ENCODE measurements at places on chromosomes 6 and 20. TPM values are rescaled to one million over a fixed set of nuclear protein-coding genes. Genes with fewer than 3 reads are reported as not detected.

- ATAC-seq: no peak
Measured at GRCh38 chr20:7930343-7930742, 9.9 kb downstream of the HAO1 start.

DNA sequence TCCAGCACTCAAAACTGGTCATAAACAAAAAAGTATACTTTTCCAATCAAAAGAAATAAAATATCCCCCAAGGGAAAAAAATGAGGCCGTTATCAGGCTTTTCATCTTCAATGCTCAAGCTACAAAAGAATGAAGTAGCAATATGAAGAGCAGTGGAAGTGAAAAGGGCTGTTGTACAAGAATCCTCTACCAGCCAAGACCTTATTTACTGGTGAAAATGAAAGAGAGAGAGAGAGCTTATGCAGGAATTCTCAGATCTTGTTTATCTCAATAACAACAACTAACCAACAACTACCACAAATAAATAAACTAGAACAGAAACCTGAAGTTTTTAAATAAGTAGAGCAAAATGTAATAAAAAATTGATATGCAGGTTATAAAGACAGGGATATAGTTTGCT lies 400.6 kb downstream of the HDGFL1 start:
- ATAC-seq: no peak

- ATAC-seq: peak; percentile 59
Measured at GRCh38 chr6:129776542-129777330, 66.8 kb upstream of the ARHGAP18 start.

DNA sequence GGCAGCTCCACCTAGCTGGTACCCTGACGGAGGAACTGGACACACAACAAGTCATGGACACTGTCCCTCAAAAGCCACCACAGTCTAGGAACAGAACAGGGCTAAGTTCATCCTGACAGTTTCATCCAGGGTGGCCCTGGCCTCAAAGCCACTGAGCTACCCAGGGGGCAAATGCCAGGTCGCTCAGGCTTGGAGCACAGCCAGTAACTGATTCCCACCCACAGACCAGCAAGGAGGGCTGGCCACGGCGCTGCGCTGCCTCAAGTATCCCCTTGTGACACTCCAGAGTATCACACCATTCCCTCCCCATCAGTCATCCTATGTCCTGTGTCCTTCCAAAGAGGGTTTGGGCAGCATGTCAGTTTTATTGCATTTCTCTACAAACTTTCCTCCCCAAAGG lies 72.2 kb downstream of the GINS1 start:
- ATAC-seq: no peak

DNA sequence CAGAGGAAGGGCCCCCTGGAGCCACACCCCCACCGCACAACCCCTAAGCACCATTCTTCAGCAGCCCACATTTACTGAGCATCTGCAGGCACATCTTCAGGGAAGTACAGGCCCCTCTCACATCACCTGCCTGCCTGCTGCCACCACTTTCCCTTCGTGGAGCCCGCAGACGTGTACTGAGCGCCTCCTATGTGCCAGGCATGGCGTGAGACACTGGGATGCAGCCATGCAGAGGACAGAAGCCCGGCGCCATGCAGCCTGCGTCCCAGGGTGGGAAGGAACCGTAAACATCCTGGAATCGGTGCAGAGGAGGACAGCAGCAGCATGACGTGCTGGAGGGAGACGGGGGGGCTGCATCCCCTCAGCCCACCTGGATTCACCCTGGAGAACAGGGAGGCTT lies 78.1 kb downstream of the GRM4 start:
- no peak for ATAC-seq

DNA sequence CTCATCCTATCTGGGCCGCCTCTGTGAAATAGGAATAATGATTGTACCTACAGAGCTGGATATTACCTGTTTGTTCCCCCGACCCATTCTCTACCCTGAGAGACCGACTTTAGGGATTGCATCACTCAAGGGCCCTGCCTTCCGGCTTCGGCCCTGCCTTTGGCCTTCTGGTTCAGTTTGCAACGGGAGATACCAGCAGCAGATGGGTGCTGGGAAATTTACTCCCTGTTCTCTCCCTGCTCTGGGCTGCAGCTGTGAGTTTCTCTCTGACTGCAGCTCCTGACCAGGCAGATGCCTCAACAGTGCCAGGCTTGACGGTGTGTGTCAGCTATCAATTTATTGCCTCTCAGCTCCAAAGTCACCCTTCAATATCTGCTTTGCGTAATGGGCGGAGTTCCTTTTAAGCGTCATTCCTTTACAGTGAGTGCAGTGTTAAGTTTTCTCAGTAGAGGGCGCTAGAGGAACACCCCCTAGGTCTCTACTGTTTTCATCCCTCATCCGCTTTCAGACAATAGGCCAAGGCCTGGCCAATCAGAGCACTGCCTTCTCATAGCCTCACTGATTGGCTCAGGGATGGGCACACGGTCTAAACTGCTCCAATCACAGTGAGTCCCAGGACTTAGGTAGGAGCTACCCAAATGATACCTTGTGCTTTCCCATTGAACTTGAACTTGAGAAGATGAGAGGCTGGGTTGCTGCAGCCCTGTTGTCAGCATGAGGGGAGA lies 30.0 kb downstream of the KCNG1 start:
- ATAC-seq: peak; percentile 99

Gene IPCEF1
- total RNA-seq: 15.6 TPM

DNA sequence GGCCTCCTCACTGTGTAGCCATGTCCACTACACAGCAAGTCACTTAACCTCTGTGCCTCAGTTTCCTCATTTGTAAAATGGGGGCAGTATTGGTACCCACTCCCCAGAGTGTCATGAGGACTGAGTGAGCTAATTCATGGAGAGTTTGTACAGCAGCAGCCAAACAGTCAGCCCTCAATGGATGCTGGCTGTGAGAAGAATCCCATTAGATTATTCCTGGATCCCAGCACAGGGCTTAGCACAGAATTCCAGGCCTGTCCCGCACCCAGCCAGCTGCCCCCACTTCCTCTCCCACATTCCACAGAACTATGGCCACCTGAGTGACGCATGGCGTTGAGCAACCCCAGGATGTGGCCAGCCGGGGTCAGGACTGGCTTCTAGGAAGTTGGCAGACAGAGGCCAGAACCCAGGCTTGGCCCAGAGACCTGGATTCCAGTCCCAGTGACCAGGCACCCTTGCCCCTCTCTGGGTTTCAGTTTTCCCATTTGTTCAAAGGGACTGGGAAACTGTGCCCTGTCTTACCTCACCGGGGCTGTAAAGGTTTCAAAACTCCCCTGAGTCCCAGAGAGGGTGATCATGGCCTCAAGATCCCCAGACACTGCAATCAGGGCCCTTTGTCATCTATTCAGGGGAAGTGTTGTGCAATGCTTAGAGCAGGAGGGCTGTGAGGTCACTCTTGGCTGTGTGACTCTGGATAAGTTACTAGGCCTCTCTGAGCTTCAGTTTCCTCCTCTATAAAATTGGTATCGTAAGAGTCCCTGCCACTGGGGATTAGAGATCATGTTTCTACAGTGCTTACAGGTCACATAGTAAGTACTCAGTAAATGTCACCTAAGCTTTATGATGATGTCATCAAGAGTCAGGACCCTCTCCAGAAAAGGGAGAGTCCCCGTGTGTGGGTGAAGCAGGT lies 3.0 kb upstream of the TGM2 start:
- ATAC-seq: peak; percentile 60

Gene C20orf202
- total RNA-seq: not detected

Gene MAVS
- total RNA-seq: 27.9 TPM

DNA sequence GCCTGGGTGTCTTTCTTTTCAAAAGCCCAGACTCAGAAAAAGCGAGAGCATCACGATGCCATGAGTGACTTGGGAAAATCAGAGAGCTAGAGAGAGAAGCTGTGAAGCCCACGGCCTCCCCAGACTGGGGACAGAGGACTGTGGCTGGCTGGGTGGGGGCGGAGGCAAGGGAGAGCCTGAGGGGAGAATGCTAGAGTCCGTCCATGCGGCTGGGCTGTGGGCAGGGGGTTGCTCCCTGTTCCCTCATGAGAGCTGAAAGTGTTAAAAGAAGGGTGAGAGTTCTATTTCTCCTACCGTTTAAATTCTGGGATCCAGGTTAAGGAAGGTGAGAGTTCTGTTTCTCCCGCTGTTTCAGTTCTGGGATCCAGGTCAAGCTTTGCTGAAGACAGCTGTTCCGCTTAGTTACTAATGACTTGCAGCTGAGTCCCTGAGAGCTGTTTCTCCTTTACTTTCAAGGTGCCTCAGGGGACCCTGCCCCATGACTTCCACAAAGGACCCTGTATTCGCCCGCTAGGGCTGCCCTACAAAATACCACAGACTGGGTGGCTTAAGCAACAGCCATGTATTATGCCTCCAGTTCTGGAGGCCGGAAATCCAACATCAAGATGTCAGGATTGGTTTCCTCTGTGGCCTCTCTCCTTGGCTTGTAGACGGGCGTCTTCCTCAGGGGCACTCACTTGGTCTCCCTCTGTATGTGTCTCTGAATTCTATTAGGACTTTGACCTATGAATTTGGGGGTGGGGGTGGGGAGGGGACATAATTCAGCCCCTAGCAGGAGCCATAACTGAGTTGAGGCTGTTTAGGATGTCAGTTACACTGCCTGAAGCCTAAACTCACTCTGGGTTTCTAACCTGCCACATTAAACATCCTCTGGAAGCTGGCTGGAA lies 127.0 kb downstream of the PXDC1 start:
- no peak for ATAC-seq

Gene SYCP2
- 6.7 TPM for total RNA-seq

Gene IMPG1
- not detected for total RNA-seq

Gene TGIF2
- 43.8 TPM for total RNA-seq

DNA sequence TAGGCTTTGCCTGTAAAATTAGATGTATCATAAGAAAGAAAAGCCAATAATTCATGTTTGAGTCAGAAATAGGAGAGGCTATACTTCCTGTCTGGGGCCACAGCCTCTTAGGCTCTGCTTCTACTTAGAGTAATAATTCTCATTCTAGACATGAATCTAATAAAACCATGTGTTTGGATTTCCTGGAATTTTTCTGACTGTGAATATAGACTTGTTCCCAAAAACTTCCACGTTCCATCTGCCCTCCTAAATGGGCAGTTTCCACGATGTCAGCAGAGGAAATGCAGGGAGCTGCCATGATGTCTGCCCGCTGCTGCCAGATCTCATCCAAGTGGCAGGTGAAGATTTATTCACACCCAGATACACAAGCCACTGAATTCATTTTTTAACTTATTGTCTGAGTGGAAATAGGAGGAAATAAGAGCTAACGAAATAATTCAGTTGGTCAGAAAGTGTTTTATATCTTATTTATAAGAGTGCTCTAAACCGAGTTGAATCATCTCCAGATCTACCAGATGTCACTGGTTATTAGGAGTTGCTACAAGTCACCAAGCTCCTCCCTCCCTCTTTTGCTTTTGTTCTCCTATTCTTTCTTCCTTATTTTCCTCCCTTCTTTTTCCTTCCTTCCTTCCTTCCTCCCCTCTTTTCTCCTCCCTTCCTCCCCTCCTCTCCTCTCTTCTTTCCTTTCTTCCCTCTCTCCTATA lies 69.3 kb downstream of the ALDH8A1 start:
- ATAC-seq: no peak

Gene C6orf15
- total RNA-seq: not detected

Gene MBOAT1
- total RNA-seq: 15.7 TPM

GRCh38 chr6:88494401-88495140 lies 328.4 kb upstream of the CNR1 start:
- no peak for ATAC-seq

- no peak for ATAC-seq
Measured at GRCh38 chr20:63746751-63747315, 7.3 kb downstream of the SLC2A4RG start.

GRCh38 chr6:75492386-75493153 lies 1.0 kb downstream of the FILIP1 start:
- no peak for ATAC-seq

DNA sequence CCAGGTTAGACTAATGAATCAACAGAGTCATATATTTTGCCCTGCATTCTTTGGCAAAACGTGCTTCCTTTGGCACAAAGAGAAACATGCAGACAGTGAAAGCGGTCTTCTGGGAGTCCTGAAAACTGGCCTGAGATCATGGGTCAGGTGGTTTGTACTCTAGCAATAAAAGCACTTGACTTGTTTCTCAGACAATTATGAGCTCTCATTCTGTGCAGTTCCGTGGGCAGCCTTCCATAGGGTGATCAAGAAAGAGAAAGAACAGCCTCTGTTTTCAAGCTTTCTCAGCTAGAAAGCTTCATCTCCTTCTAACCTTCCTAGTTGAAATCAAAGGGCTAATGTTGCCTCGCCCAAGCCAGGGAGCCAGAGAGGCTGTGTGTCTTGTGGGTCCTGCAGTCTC lies 62.7 kb upstream of the ISM1 start:
- ATAC-seq: no peak

DNA sequence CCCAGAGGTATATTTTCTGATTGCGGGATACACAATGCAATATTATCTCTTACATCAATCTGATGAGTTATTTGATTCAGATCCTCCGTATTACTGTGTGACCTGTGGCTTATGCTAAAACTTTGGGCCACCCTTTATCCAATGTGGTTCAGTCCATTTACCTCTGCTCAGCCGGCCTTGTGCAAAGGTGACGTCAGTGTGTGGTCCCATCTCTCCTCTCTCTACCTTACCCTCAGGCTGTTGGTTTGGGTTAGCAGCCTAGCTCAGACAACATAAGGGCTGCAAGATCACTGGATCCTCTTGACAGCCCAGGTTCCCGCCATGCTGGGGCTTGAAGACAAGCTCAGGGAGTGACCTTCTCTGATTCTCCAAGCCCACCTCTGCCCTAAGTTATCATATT lies 33.0 kb downstream of the SNHG17 start:
- ATAC-seq: no peak

DNA sequence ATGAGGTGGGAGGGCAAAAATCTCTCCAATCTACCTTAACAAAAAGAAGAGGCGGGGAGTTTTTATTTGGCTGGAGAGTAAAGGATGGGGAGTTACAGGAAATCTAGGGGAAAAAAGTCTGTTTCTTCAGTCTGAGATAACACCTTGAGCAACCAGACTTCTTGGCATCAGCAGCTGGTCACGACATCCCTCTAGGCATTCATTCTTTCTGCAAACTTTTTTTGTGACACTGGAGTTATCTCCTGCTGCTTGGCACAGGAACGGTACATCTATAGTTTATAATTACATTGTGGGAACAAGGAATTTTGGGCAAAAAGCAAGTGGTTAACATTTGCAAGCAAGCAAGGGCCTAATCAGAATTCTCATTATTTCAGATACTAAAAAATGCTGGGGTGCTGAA lies 50.6 kb upstream of the IFNGR1 start:
- ATAC-seq: no peak

Gene PKIB
- not detected for total RNA-seq

- ATAC-seq: no peak
Measured at GRCh38 chr6:14699803-14700601, 545.9 kb upstream of the JARID2 start.

Gene DACT2
- total RNA-seq: not detected

DNA sequence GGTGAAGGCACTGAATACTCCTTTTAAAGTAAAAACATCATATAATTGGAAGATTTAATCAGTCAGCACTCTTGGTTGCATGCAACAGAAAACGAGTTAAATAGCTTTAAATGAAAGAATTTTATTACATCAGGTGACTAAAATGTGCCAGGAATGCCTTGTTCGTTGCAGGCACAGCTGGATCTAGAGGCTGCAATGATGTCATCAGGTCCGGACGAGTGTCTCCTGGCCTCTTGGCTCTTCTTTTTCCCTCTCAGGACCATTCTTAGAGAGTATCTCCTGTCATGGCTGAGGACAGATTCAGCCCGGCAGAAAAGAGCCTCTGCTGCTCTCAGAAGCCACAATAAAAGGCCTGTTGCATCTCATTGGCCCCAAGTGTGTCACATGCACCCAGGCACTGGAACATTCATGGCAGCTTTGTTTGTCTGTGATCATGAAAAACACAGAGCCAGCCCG lies 510.7 kb upstream of the SULF2 start:
- ATAC-seq: no peak
